ENCODE measurements at places on chromosomes 7 and 10. TPM values are rescaled to one million over a fixed set of nuclear protein-coding genes. Genes with fewer than 3 reads are reported as not detected.

The FGL2 gene
- 34.0 TPM for total RNA-seq

The ADAM8 gene
- 4.0 TPM for total RNA-seq

The SUN3 gene
- not detected for total RNA-seq

The NEUROG3 gene
- not detected for total RNA-seq

The XRCC2 gene
- 5.3 TPM for total RNA-seq

The TMEM178B gene
- 16.5 TPM for total RNA-seq

The CAV2 gene
- total RNA-seq, result 38.8 TPM

The CALCR gene
- total RNA-seq, result 0.38 TPM

The PLPP4 gene
- 4.2 TPM for total RNA-seq

The LAMTOR4 gene
- 77.6 TPM for total RNA-seq

The COL26A1 gene
- total RNA-seq, result 6.9 TPM

The CADPS2 gene
- 29.2 TPM for total RNA-seq

The AGAP5 gene
- total RNA-seq, result 8.0 TPM

The PODXL gene
- total RNA-seq, result 42.2 TPM

The BBS9 gene
- total RNA-seq, result 98.9 TPM

The CALML5 gene
- 3.3 TPM for total RNA-seq

The UNC5B gene
- total RNA-seq, result 10.9 TPM

The SFTPD gene
- total RNA-seq, result 1.1 TPM

The NRCAM gene
- 171 TPM for total RNA-seq

The SCART1 gene
- 2.9 TPM for total RNA-seq

The NEBL gene
- total RNA-seq, result 45.6 TPM

The PRSS2 gene
- total RNA-seq, result not detected

The GLRX3 gene
- total RNA-seq, result 50.9 TPM

The CLRN3 gene
- total RNA-seq, result not detected

The BLNK gene
- total RNA-seq, result 3.8 TPM

The ANKRD30A gene
- not detected for total RNA-seq

The ZNF32 gene
- 51.3 TPM for total RNA-seq

The PLXDC2 gene
- 65.8 TPM for total RNA-seq

The CDHR3 gene
- total RNA-seq, result 4.8 TPM

The ZNF467 gene
- 4.6 TPM for total RNA-seq

The COBL gene
- 22.3 TPM for total RNA-seq

The HOXA7 gene
- not detected for total RNA-seq

The IFRD1 gene
- 68.0 TPM for total RNA-seq

The THSD7A gene
- total RNA-seq, result 46.4 TPM

The FRMPD2 gene
- 27.3 TPM for total RNA-seq

The ZPBP gene
- 5.7 TPM for total RNA-seq
